ENCODE measurements at places on chromosomes 1 and 21.

DNA sequence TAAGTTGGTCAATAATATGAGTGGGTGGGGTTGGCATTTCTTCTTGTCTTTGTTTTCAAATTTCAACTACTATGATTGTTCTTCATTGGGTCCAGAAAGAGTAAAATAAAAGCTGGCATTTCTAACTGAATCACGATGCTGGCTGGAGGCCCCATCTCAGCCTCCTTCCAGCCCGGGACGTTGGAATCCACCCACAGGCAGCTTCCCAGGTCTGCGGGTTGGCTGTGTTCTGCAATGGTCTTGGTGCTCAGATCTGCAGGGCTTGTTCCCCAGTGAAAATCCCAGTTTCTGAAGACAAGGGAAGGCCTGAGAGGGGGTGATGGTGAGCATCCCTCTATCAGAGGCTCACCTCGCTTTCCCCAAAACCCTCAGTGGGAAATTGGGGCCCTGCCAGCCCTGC is 54.7 kb upstream of the ARHGEF16 start:
- no peak for DNase-seq

DNA sequence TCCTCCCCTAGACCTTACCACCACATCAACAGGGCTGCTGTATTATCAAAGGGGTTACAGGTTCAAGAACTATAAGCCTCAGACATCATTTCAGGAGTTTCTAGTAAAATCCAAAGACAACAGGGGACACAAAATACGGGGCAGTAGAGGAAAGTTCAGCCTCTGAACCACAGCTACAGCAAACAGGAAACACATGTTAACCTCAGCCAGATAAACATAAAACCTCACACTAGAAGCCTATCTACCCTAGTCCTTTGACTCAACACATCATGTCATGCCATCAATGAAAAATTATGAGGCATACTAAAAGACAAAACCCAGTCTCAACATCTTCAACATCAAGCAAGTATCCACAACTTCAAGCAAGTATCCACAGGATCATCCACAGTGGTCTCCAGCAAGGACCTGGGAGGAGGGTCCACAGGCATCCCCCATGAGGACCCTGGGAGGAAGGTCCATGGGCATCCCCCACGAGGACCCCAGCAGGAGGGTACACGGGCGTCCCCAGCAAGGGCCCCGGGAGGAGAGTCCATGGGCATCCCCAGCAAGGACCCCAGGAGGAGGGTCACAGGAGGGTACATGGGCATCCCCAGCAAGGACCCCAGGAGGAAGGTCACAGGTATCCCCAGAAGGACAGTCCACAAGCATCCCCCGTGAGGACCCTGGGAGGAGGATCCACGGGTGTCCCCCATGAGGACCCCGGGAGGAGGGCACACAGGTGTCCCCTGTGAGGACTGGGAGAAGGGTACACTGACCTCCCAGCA is 440.0 kb downstream of the MATN1 start:
- no peak for DNase-seq

- DNase-seq = no peak
Observed at GRCh38 chr1:214983126-214983869, 99.2 kb upstream of the KCNK2 start.

DNA sequence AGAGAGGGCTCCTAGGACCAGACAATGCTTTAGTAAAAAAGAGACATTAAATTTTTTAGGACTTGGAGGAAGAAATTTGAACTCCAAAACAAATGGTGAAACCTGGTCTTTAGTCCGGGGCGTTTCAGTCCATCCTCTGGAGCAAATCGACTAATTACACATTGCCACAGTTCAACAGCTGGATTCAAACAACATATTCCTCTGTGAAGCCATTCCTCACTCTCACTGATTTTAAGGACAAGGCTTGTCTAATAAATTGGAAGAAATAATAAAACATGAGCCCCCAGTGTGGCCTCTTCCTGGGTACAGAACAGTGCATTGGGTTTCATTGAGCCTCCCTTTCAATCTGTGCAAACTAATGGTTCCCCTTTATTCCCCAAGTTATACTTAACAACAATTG is 165.1 kb downstream of the UCK2 start:
- no peak for DNase-seq

- no peak for DNase-seq
Observed at GRCh38 chr21:39060485-39061083, 122.7 kb downstream of the PSMG1 start.

- DNase-seq = no peak
Observed at GRCh38 chr1:2307972-2308371, 79.9 kb downstream of the SKI start.

GRCh38 chr1:232996143-232996542 is 45.7 kb downstream of the NTPCR start:
- no peak for DNase-seq

DNA sequence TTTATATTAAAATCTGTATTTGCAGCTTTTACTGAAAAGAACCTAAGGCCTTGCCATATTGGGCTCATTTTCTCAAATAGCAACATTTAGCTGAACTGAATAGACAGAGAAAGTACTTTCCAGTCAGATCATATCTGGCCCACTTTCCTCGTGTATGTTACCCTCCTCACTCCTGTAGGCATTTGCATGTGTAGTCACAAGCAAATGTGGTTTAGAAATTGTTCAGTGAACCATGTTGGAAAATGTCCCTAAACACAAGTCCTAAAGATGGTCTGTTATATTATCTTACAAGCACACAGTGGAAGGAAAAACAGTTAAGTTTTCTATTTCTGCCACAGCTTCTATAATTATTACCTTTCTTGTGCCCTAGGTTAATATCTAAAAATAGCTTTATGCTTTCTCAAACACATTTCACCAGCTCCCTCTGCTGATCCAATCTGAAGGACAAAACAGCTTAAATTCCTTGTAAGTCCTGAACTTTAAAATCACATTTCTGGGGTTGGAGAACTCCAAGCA is 606 bp upstream of the FMO4 start:
- DNase-seq = no peak

GRCh38 chr1:21234779-21235178 is 55.5 kb downstream of the ECE1 start:
- DNase-seq = no peak

GRCh38 chr1:232386721-232387510 is 243.0 kb downstream of the SIPA1L2 start:
- DNase-seq = no peak

DNA sequence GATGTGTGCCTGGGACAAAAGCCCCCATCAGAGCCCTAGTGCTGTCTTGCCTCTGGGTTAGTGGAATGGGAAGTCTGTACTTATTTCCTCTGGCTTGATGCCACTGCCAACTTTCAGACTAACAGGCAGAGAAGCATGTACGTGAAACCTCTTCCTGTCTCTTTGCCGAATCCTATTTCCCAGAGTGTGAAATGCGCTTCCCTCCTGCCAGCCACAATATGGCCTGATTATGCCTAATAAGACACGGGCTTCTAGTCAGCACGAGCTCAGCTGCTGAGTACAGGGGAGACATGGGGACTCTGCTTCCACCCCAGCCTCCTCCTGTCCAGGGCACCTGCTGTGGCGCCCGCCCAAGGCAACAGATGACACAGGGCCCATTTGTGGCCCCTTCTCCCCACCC is 111.4 kb downstream of the KCND3 start:
- DNase-seq = no peak

- DNase-seq = no peak
Observed at GRCh38 chr1:171472183-171472647, 13.1 kb upstream of the PRRC2C start.

- DNase-seq = no peak
Observed at GRCh38 chr1:12654004-12654567, 10.2 kb downstream of the AADACL4 start.

- DNase-seq = no peak
Observed at GRCh38 chr1:204818998-204819397, 51.7 kb upstream of the NFASC start.

- DNase-seq = no peak
Observed at GRCh38 chr1:7623842-7624241, 147.3 kb upstream of the VAMP3 start.

GRCh38 chr1:204645251-204645650 is 40.3 kb downstream of the LRRN2 start:
- no peak for DNase-seq

GRCh38 chr1:164643018-164643417 is 84.0 kb downstream of the PBX1 start:
- no peak for DNase-seq

DNA sequence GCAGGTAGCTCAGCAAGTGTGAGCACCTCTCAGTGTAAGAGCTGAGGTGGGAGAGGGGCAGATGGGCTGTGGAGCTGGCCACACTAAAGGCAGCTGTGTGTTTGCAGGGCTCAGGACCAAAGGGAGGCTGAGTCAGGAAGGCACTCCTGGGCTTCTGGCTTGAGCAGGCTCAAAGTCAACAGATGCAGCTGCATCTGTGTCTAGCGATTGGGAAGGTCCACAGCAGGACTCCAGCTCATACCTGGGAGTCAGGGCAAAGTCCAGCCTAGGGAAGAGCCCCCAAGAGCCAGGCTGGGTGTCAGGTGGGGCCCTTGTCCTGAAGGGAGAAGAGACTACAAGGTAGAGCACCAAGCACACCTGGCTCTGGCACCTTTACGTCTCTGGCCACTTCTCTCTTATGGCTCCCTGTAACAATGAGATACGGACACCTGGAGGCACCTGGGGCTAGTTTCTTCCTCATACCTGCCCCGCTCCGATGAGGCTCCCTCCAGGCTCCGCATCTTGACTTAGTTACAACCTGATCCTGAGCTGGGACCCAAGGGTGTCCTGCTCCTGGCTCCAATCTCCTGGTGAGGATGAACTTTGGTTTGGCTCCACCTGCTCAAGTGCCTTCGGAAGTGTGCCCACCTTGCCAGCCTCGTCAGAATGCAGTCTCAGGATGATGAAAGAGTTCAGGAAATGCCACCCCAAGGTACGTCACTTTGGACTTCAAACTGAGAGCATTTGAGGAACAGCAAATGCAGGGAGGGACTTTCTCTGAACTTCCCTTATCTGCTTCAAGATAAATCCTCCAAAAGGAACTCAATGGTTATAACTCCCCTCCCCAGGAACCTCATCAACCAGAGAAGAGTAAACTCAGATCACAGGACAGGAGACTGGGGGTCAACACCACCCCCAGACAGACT is 21.5 kb upstream of the SLC2A1 start:
- no peak for DNase-seq

- no peak for DNase-seq
Observed at GRCh38 chr21:44718571-44718970, 7.2 kb upstream of the TSPEAR start.

- DNase-seq = no peak
Observed at GRCh38 chr1:10204003-10204642, 6.2 kb upstream of the KIF1B start.

DNA sequence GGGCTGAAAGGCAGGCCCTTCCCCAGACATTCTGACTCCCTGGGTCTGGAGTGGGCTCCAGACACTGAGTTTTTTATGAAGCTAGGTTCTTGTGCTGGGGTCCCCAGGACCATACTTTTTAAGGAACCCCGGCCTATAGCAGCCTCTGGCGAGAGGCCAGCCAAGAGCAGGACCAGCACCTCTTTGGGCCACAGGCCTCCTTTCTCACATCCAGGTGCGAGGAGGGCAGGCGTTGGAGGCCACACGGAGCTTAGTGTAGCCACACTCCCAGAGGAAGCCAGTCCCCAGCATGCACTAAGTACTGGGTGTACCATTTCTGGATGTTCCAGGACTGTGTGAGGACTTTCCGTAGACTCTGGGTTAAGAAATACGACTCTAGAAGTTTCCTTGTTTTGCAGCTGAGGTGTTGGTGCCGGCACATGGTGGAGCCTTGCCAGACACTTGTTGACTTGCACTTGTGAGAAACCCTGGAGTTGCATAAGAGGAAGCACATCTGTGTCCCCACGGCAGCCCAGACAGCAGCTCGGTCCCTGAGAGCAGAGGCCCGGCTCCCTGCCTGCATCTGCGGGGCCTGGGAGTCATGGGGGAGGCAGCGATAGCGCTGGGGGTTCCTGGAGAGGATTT is 122.2 kb upstream of the VAMP3 start:
- no peak for DNase-seq

GRCh38 chr1:93980320-93981273 is 71.4 kb upstream of the GCLM start:
- no peak for DNase-seq

DNA sequence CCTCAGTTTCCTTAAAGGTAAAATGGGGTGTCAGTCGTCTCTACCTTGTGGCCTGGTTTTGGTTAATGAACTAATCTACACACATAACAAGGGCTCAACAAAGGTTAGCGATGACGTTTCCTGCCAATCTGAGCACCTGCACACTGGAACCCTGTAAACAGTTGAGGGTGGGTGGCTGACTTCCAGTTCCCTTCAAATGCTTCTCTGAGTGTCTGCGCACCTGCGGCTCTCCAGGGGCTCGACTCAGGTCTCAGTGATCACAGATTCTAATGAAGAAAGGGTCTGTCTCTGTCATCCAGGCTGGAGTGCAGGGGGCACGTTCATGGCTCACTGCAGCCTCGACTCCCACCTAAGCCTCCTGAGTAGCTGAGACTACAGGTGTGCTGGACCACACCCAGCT is 3.3 kb upstream of the AGPAT3 start:
- no peak for DNase-seq

DNA sequence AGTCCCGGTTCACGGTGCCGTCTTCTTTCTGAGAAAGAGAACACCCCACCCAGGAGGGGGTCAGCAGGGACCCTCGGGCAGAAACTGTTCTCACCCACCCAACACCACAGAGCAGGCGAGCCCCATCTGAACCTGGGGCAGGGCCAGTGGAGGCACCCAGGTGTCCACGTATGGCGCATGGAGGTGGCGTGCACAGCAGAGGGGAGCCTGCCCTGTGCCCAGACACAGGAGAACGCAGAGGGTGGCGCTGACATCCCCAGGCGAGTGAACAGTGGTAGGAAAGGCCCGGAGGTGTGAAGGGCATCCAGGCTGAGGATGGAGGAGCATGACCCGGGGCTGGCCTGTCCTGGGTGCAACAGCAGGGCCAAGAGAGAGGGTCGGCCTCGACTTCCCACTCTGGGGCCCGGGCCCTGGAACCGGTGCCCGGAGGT is 91.1 kb downstream of the STUM start:
- DNase-seq = no peak

DNA sequence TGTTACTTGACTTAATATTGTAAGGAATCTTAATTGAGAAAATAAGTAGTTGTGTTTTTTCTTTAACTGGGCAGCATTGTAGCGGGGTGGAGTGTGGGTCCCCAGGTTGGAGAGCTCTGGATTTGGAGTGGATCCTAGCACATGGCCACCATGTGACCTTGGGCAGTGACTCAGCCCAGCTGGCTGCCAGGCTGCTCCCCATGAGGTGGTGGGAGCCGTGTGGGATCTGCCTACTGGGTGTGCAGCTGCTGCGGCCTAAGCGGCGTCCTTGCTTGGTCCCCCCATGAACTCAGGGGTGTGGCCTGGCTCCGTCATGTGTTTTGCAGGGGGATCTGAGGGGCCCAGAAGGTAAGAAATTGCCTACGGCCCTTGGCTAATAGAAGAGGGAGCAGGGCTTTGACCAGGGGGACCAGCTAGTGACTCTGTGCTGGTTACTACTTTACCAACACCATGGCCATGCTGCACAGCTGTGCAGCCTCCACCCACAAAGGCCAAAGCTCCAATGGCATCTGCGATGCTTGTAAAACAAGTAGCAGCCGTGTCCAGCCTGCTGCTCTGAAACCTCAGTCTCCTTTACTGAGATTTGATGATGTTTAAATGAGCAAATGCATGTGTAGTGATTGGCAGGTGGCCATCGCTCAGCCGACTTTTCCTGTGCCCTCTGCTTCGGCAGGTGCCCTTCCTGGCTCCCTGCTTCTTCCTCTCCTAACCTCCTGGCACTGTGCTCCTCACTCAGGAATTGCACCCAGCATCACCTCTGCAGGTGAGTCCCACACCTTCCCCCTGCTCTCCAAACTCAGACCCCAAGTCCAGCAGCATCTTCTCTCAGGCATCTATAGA is 68.3 kb downstream of the ADARB1 start:
- DNase-seq = no peak

GRCh38 chr1:22284236-22284635 is 141.3 kb upstream of the WNT4 start:
- DNase-seq = no peak

- DNase-seq = no peak
Observed at GRCh38 chr1:169860187-169860586, 33.5 kb downstream of the SCYL3 start.

Measured in amniotic stem cell (primary cell).